ENCODE measurements at places on chromosomes 12 and 14.

GRCh38 chr14:51725061-51725460 lies 73.4 kb downstream of the FRMD6 start:
- no peak for DNase-seq

- no peak for DNase-seq
Measured at GRCh38 chr14:21669284-21669683, 4.3 kb downstream of the OR4E1 start.

GRCh38 chr14:104084251-104085002 lies 1.1 kb upstream of the ASPG start:
- DNase-seq: no peak

DNA sequence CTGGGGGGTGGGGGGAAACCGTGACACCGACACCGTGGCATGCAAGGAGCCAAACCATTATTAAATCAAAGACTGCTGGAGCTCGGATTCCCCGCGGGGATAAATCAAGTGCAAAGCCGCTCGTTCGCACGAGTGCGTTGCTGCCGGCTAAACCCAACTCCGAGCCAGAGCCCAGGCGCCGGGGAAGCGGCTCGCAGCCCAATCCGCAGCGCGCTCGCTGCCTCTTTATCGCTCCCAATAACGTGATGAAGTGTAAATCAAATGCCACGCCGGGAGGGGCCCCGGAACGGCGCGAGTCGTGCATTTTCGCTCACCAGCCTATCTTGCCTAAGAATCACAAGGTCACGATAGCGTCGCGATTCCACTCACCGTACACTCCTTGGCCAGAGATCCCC lies 1.3 kb downstream of the MDGA2 start:
- no peak for DNase-seq

- DNase-seq: no peak
Measured at GRCh38 chr12:91951571-91951970, 194.1 kb downstream of the BTG1 start.

DNA sequence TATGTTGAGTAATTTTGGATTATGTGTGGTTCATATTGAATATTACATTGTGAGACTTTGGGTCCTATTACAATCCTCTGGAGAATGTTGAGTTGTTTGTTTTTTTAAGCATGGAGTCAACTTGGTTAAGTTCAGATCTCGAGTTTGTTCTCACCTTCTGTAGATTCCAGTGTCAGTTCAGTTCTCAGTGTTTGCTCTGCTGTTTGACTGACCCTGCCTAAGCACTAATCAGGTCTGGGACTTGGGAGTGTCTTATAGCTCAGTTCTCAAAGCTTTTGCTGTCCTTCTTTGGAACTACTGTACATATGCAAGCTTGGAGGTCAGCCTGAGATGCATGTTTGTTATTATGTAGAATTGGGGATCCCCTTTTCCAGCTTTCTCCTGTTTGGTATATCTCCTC lies 63.1 kb downstream of the DIP2B start:
- DNase-seq: no peak

All from stimulated activated CD4-positive, alpha-beta T cell treated with anti-CD3 and anti-CD28 coated beads, Interleukin-1b, Interleukin-23, amount 100 ng/mL, for 1 hour (primary cell).